ENCODE measurements at places on chromosomes 4 and X. TPM values are rescaled to one million over a fixed set of nuclear protein-coding genes. Genes with fewer than 3 reads are reported as not detected.

SPANXC gene
- not detected for total RNA-seq

PAGE2B gene
- not detected for total RNA-seq

EVC gene
- 25.9 TPM for total RNA-seq

MAGEB1 gene
- not detected for total RNA-seq

STOX2 gene
- 10.7 TPM for total RNA-seq

GPR173 gene
- total RNA-seq: 2.3 TPM

CT45A6 gene
- total RNA-seq: not detected

ASB12 gene
- total RNA-seq: not detected

PABPC1L2A gene
- not detected for total RNA-seq

FMR1NB gene
- total RNA-seq: not detected

NAT8L gene
- total RNA-seq: 2.9 TPM
